ENCODE measurements at places on chromosomes 11 and 22. TPM values are rescaled to one million over a fixed set of nuclear protein-coding genes. Genes with fewer than 3 reads are reported as not detected.

The PARVA gene
- total RNA-seq: not detected

The NEFH gene
- 0.20 TPM for total RNA-seq

The TESMIN gene
- total RNA-seq: 1.8 TPM

The MIAT gene
- 7.3 TPM for total RNA-seq

The YAP1 gene
- not detected for total RNA-seq

The DDI1 gene
- not detected for total RNA-seq

The NXPE1 gene
- total RNA-seq: not detected

The EEF1G gene
- 2,373 TPM for total RNA-seq

The PLAAT4 gene
- 4.7 TPM for total RNA-seq

The CASP12 gene
- not detected for total RNA-seq

The MYH9 gene
- total RNA-seq: 714 TPM

The OR4C5 gene
- not detected for total RNA-seq

The SPATA19 gene
- not detected for total RNA-seq

The PRG3 gene
- not detected for total RNA-seq

The WNT11 gene
- total RNA-seq: 0.16 TPM

The APBB1 gene
- total RNA-seq: 20.6 TPM

GRCh38 chr11:95074792-95075563 is 8.3 kb downstream of the SRSF8 start:
- H3K4me3 ChIP-seq: no peak overlapping the region
- peaks cover 14% of the 10 kb centered on the region for H3K36me3 ChIP-seq
- no peak overlapping the region for H3K27ac ChIP-seq
- no peaks in the 10 kb centered on the region for H3K27me3 ChIP-seq

DNA sequence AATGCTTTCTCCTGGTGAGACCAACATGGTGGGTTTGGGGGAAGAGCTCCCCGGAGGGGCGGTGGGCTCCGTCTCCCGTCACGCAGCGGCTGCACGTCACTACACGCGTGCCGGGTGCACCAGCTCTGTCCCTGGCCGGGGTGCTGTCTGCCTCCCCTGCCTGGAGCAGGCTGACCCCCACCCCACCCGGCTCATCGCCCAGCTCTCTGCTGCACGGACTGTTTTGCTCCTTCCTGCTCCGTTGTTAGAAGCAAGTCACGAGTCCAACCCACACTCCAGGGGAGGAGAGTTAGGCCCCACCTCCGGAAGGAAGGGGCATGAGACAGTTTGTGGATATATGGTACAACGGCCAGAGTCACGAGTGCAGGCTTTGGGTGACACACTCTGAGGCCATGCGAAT is 364.9 kb downstream of the BRD1 start:
- H3K4me1 ChIP-seq: no peaks in the 10 kb centered on the region
- no peaks in the 10 kb centered on the region for H3K36me3 ChIP-seq
- DNase-seq: no peak
- no peak overlapping the region for H3K27ac ChIP-seq

- H3K36me3 ChIP-seq: no peaks in the 10 kb centered on the region
- H3K27ac ChIP-seq: no peak overlapping the region
- no peaks in the 10 kb centered on the region for H3K4me1 ChIP-seq
- no peak overlapping the region for H3K4me3 ChIP-seq
- no peak for DNase-seq
Measured at GRCh38 chr11:69807106-69807815, 12.0 kb downstream of the FGF3 start.

- no peaks in the 10 kb centered on the region for H3K36me3 ChIP-seq
- peaks cover 18% of the 10 kb centered on the region for H3K4me1 ChIP-seq
- peak overlapping the region; percentile 84 for H3K4me3 ChIP-seq
- no peak overlapping the region for H3K27ac ChIP-seq
- DNase-seq: no peak
Measured at GRCh38 chr11:17389957-17390649, 1.6 kb upstream of the KCNJ11 start.

DNA sequence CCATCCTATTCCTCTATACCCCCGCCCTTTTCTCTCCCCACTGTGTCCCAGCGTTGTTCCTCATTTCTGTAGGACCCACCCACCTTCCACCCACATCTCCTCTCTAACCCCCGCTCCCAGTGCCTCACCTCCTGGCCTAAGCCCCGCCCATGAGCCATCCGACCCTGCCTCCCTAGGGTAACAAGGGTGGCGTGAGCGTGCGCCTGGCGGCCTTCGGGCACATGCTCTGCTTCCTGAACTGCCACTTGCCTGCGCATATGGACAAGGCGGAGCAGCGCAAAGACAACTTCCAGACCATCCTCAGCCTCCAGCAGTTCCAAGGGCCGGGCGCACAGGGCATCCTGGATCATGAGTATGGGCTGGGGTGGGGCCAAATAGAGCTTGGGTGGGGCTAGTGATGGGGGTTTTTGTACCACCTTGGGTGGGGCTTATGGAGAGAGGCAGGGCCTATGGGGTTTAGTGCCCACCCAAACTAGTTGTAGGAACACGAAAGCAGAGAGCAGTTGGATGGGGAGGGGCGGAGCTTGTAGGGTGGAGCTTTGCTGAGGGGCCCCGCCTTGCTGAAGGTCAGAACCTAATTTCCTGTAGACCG is 4.5 kb downstream of the INPP5J start:
- H3K4me3 ChIP-seq: peak overlapping the region; percentile 9
- H3K36me3 ChIP-seq: no peaks in the 10 kb centered on the region
- peaks cover 9% of the 10 kb centered on the region for H3K27me3 ChIP-seq
- no peak for DNase-seq
- no peak overlapping the region for H3K27ac ChIP-seq

DNA sequence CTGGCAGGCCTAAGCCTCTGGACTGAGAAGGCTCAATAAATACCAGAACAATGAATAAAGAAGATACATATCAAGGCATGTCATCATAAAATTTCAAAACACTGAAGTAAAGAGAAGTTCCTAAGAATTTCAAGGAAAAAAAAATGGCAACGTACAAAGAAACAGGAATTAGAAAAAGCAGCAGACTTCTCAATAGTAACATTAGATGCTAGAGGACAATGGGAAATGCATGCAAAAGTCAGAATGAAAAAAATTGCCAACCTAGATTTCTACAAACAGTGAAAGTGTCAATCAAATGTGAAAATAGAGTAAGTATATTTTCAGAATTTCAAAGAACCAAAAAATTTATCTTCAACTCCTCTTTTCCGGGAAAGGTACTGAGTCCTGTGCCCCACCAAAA is 125.0 kb downstream of the KCNC1 start:
- no peak overlapping the region for H3K27ac ChIP-seq
- DNase-seq: no peak
- H3K4me1 ChIP-seq: no peaks in the 10 kb centered on the region
- peaks cover 63% of the 10 kb centered on the region for H3K36me3 ChIP-seq
- no peak overlapping the region for H3K4me3 ChIP-seq

DNA sequence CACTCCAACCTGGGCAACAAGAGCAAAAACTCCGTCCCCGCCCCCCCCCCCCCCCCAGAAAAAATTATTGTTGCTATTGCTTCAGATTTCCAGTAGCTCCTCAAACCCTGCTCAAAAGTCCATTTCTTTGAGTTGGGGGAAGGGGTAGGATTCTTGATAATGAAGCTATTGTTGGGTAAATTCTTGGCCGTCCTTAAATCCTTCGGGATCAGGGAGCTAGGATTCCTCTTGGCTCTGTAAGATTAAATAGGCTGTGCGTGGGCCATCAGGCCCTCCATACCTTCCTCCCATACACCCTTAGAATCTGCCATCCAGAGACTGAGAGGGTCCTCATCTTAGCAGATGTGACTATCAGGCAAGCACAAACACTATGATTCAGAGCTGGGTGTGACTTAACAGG is 16.4 kb downstream of the YWHAH start:
- H3K27me3 ChIP-seq: peaks cover 2% of the 10 kb centered on the region
- H3K4me3 ChIP-seq: no peak overlapping the region
- H3K36me3 ChIP-seq: peaks cover 31% of the 10 kb centered on the region
- no peaks in the 10 kb centered on the region for H3K4me1 ChIP-seq
- H3K27ac ChIP-seq: no peak overlapping the region

GRCh38 chr11:102552447-102553194 is 22.1 kb upstream of the MMP7 start:
- H3K27ac ChIP-seq: no peak overlapping the region
- H3K4me1 ChIP-seq: peaks cover 38% of the 10 kb centered on the region
- H3K4me3 ChIP-seq: no peak overlapping the region
- H3K27me3 ChIP-seq: no peaks in the 10 kb centered on the region
- no peaks in the 10 kb centered on the region for H3K36me3 ChIP-seq

GRCh38 chr22:40482886-40483285 is 112.5 kb downstream of the SGSM3 start:
- no peaks in the 10 kb centered on the region for H3K27me3 ChIP-seq
- DNase-seq: no peak
- H3K36me3 ChIP-seq: peaks cover 12% of the 10 kb centered on the region
- H3K4me1 ChIP-seq: peaks cover 28% of the 10 kb centered on the region

DNA sequence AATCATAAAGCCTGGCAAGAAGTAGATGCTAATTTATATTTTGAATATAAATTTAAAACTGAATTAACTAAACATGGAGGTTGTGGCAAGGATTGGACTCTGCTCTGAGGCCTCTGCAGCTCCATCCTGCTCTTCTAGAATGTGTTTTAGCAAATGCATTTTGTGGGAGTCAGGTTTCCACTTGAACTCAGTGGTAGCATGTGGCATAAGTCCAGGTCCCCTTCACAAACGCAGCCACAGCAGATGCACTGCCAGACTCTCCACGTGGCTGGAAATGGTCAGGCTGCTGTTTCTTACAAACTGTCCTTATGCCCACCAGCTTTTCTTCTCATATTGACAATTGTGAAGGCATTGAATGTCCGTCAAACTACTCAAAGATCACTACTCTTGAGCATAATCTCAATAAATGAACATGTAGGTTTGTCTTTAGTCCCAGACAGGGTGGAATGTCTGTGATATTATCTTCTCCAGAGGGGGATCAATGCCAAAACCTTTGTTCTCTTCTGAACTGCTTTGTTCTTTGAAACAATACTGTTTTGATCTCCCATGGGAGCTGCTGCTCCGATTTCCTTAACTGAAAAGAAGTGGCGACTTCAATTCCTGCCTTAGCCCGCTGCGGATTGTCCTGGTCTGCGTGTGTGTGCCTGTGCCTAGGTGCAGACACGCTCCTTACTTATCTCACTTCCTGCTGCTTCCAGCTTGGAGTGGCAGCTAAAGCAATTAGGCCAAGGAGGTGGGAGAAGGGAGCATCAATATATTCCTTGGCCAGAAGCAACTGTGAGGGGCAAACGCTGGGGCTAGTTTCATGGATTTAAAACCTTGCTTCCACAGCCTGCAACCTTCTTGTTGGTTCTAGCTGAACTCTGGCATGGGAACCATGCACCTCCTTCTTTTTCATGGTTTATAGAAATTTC is 24.2 kb downstream of the EIF4G2 start:
- no peak for DNase-seq
- no peaks in the 10 kb centered on the region for H3K27me3 ChIP-seq
- H3K36me3 ChIP-seq: peaks cover 9% of the 10 kb centered on the region
- H3K27ac ChIP-seq: no peak overlapping the region
- no peaks in the 10 kb centered on the region for H3K4me1 ChIP-seq

- no peaks in the 10 kb centered on the region for H3K4me1 ChIP-seq
- no peak for DNase-seq
Measured at GRCh38 chr22:21894799-21895198, 27.4 kb upstream of the MAPK1 start.

- H3K4me1 ChIP-seq: no peaks in the 10 kb centered on the region
- no peak for DNase-seq
- H3K27ac ChIP-seq: no peak overlapping the region
- no peak overlapping the region for H3K4me3 ChIP-seq
Measured at GRCh38 chr11:23079382-23079813, 219.1 kb upstream of the CCDC179 start.

DNA sequence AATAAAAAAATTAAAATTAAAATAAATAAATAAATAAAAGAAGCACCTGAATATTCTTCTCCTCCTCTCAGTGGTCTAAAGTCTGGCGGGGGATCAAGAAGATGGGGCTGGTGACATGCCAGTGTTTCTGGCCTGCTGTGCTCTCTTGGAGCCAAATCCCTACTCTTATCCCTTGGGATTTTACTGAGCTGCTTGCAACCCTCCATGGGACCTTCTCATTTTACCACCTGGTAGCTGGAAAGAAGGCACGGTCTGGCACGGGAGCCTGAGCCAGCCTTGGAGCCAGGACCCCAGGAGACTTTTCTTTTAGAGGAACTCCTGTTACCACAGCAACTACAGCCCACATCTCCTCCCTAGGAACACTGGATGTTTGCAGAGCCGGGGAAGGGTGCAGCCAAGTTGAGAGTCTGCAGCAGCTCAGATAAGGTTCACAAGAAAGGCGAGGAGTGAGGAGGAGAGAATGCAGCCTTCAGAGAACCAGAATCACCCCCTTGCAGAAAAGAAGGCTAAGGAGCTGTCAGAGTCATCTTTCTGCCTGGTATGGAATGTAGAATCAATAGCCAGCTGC is 21.4 kb downstream of the CD6 start:
- H3K36me3 ChIP-seq: no peaks in the 10 kb centered on the region
- H3K27me3 ChIP-seq: peaks cover 4% of the 10 kb centered on the region

DNA sequence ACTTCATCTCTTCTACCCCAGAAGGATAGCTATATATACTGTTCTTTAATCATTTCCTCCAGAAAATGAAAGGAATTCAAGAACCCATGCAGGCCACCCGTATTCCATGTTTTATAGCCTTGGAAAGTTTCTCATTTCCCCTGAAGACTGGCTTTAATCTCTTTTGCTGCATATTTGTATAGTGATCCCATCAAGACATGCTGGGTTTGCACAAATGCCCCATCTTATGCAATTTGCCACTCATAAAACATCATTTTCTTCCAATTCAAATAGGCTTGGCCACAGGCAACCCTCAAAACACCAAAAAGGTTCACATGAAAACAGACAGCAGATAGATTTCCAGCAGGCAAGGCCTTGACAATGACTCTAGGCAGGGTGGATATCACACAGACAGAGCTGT is 28.3 kb upstream of the APOA1 start:
- H3K4me3 ChIP-seq: no peak overlapping the region
- H3K4me1 ChIP-seq: no peaks in the 10 kb centered on the region
- no peak for DNase-seq

GRCh38 chr11:127943763-127944162 is 643.6 kb downstream of the ETS1 start:
- H3K27ac ChIP-seq: no peak overlapping the region
- DNase-seq: no peak
- H3K4me3 ChIP-seq: no peak overlapping the region
- H3K27me3 ChIP-seq: peaks cover 3% of the 10 kb centered on the region
- no peaks in the 10 kb centered on the region for H3K36me3 ChIP-seq

DNA sequence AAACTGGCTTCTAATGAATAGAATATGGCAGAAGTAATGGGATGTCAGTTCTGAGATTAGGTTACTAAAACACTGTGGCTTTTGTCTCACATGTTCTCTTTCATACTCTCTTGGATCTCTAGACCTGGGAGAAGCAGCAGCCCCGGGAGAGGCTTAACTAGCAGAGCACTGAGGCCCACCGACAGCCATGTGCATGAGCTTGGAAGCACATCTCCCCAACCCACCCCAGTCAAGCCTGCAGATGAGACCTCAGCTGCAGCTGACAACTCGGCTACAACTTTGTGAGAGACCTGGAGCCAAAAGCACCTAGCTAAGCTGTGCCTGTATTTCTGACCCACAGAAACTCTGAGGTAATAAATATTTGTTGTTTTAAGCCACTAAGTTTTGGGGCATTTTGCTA is 100.8 kb downstream of the TRIM29 start:
- no peak overlapping the region for H3K27ac ChIP-seq
- DNase-seq: no peak
- H3K4me1 ChIP-seq: no peaks in the 10 kb centered on the region

GRCh38 chr11:66848671-66849500 is 5.6 kb downstream of the RCE1 start:
- H3K36me3 ChIP-seq: peaks cover 20% of the 10 kb centered on the region
- H3K27me3 ChIP-seq: no peaks in the 10 kb centered on the region
- H3K4me3 ChIP-seq: no peak overlapping the region
- peaks cover 18% of the 10 kb centered on the region for H3K4me1 ChIP-seq

- no peak for DNase-seq
- no peaks in the 10 kb centered on the region for H3K4me1 ChIP-seq
- peaks cover 2% of the 10 kb centered on the region for H3K27me3 ChIP-seq
- no peak overlapping the region for H3K4me3 ChIP-seq
- H3K27ac ChIP-seq: no peak overlapping the region
Measured at GRCh38 chr11:116073854-116074837, 569.9 kb upstream of the CADM1 start.

All from activated B cell treated with CpG ODN at 0.5 μM for 24 hours (primary cell).